Forelimb muscle (tissue), 1 donor: ENCODE measurements at places on chromosomes 4 and X. TPM values are rescaled to one million over a fixed set of nuclear protein-coding genes. Genes with fewer than 3 reads are reported as not detected.

The PPP1R2C gene
- polyA plus RNA-seq: not detected

The TNMD gene
- 68.7 TPM for polyA plus RNA-seq

The FOXR2 gene
- not detected for polyA plus RNA-seq

The PRR27 gene
- polyA plus RNA-seq: 0.05 TPM

The FBXL5 gene
- polyA plus RNA-seq: 67.2 TPM

The TMEM47 gene
- polyA plus RNA-seq: 93.0 TPM

The PLK4 gene
- 8.9 TPM for polyA plus RNA-seq

The RAB41 gene
- polyA plus RNA-seq: 0.68 TPM

The CHRDL1 gene
- 9.2 TPM for polyA plus RNA-seq

The OFD1 gene
- polyA plus RNA-seq: 20.7 TPM

The PDZD4 gene
- polyA plus RNA-seq: 2.4 TPM

The STPG2 gene
- polyA plus RNA-seq: not detected

The FDCSP gene
- polyA plus RNA-seq: 1.5 TPM

The ACSL4 gene
- polyA plus RNA-seq: 20.7 TPM

The GPR50 gene
- not detected for polyA plus RNA-seq

The USP17L10 gene
- polyA plus RNA-seq: not detected

The ARHGAP6 gene
- 9.3 TPM for polyA plus RNA-seq

The ANTXR2 gene
- 98.0 TPM for polyA plus RNA-seq

The AMBN gene
- not detected for polyA plus RNA-seq

The GABRQ gene
- polyA plus RNA-seq: 1.3 TPM

The PNMA6A gene
- 2.2 TPM for polyA plus RNA-seq

The RASGEF1B gene
- 4.8 TPM for polyA plus RNA-seq

The SATL1 gene
- polyA plus RNA-seq: 0.61 TPM

The AKAP4 gene
- polyA plus RNA-seq: 0.80 TPM

The SYNPO2 gene
- 162 TPM for polyA plus RNA-seq

The UGT2B15 gene
- not detected for polyA plus RNA-seq

The ARMCX6 gene
- 126 TPM for polyA plus RNA-seq

The ZCCHC12 gene
- 0.47 TPM for polyA plus RNA-seq

The ODAM gene
- polyA plus RNA-seq: not detected

The MSX1 gene
- polyA plus RNA-seq: 1.9 TPM

The COL4A6 gene
- polyA plus RNA-seq: 1.7 TPM

The SAGE1 gene
- not detected for polyA plus RNA-seq

The RHOXF1 gene
- polyA plus RNA-seq: not detected

The CT47B1 gene
- not detected for polyA plus RNA-seq

The LEF1 gene
- polyA plus RNA-seq: 6.7 TPM

The BTK gene
- polyA plus RNA-seq: 1.6 TPM

The EXOC1L gene
- polyA plus RNA-seq: not detected

The XAGE1A gene
- not detected for polyA plus RNA-seq

The PSAPL1 gene
- not detected for polyA plus RNA-seq

The SPATA4 gene
- 0.24 TPM for polyA plus RNA-seq

The USP17L5 gene
- polyA plus RNA-seq: not detected

The P2RY10 gene
- 0.62 TPM for polyA plus RNA-seq

The LRP2BP gene
- polyA plus RNA-seq: 6.5 TPM

The ACOX3 gene
- 11.7 TPM for polyA plus RNA-seq

The PIM2 gene
- 2.1 TPM for polyA plus RNA-seq

The INTU gene
- 8.1 TPM for polyA plus RNA-seq

The DGAT2L6 gene
- not detected for polyA plus RNA-seq

The FAM184B gene
- polyA plus RNA-seq: 7.7 TPM

The PNMA5 gene
- polyA plus RNA-seq: not detected

The XK gene
- polyA plus RNA-seq: 8.9 TPM

The CTAG1A gene
- polyA plus RNA-seq: not detected
